Left renal pelvis (tissue), 4 donors: ENCODE measurements at places on chromosomes 13 and 19.
A peak's percentile ranks its signal among the peaks of the same experiment; 100 is the strongest.

DNA sequence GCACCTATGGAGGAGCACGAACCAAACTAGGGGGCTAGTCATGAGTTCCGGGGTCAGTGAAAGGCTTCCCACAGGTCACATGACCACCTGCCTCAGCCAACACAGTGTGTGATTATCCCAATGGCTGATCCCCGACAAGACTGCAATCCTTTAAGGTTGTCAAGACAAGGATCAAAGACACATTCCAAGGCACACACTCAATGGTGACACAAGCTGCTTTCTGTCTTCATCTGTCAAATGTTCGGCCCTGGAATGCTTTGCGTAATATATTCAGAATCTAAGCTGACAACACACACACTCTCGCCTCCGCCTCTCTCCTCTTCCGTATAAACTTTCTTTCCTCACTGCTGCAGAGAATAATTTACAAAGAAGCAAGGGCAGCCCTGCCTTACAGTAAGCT lies 11.7 kb downstream of the RANBP3 start:
- DNase-seq: no peak

- DNase-seq: no peak
Observed at GRCh38 chr13:98517576-98518310, 59.2 kb downstream of the STK24 start.

- DNase-seq: no peak
Observed at GRCh38 chr19:29454109-29454508, 71.7 kb upstream of the VSTM2B start.

DNA sequence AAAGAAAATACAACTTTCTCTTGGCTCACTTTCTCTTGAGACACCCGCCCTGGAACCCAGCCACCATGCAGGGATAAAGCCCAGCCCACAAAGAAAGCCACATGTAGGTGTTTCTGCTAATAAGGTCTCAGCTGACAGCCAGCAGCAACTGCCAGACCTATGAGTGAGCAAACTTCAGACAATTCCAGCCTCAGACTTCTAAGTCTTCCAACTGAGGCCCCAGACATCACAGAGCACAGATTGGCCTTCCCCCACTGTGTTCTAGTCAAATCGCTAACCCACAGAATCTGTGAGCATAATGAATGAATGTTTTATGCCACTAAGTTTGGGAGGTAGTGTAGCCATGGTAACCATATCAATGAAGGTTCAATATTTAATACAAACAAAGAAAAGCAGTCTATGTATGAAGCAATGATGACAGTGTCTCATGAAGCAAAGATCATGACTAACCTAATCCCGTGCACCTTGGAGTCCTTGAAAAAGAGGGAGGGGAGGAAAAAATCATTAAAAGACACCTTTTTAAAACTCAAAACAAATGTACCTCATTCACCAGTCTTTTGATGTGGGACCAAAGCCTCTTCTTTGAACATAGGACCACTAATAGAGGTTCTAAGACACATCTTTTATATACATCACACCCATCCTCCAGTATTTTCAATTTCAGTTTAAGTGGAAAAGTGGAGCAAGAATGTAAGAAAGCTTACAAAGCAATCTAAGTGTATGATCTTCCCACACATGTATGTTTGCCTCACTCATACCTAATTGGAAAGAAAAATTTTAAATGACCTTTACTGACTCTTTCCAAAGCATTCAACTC lies 6.2 kb downstream of the MRPS31 start:
- no peak for DNase-seq

- DNase-seq: no peak
Observed at GRCh38 chr13:100984085-100984705, 309.6 kb upstream of the TMTC4 start.

DNA sequence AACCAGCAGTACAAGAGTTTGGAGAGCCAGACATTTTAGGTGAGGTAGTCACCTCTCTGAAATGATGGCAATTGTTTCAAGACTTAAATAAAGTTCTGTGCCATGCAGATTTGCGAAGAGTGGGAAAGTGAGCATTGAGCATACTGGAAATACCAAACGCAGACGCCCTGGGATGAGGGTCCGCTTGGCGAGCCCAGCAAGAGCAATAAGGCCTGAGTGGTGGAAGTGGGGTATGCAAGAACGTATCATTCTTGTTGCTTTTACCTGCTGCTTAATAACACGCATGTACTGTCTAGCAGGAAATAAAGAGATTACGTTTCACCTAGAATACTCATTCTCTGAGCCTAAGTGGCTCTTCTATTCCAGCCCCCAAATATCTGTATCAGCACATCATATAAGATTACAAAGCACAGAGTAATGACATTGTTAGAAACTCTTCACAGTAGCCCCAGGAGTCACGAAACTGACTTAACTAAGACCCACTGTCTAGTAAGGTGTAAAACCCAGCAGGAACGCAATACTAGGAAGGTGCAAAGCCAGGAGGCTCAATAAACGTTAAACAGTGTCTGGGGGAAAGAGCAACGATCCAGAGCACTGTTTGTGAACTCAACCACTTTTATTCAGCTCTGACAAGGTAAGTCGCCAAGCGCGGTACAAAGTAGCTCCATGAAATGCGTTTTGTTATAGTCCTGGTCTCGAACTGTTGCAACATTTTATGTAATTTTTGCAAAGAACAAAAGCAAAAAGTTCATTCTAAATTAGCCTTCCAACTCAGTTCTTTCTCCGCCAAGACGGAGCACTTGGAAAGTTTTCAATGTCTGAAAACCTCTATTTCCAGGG lies 1.2 kb downstream of the RCBTB2 start:
- DNase-seq: peak; percentile 27
